ENCODE measurements at places on chromosomes 7 and 10.

- DNase-seq: no peak
These were observed 15.8 kb upstream of the EEPD1 start for GRCh38 chr7:36137258-36137657.

DNA sequence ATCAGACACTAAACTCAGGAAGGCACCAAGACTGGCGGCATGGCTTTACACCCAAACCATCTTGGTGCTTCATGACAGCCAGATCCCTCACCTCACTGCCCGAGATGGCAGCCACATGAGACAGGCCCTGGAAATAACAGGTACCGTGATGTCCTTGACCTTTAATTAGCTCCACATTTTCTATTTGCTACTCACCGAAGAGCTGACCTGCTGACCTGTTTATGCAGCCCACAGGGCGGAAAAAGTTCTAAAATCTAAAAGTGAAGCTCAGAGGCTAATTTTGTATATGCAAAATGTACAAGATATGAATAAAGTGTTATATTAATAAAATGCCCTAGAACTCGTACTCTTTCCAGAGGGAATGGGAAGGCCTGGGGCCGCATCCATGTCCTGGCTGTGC lies 51.6 kb upstream of the RASGEF1A start:
- no peak for DNase-seq

GRCh38 chr7:17392846-17393245 lies 94.4 kb downstream of the AHR start:
- DNase-seq: no peak

GRCh38 chr10:119602241-119603095 lies 5.7 kb upstream of the TIAL1 start:
- no peak for DNase-seq
